ENCODE measurements at places on chromosomes 4 and X.
A peak's percentile ranks its signal among the peaks of the same experiment; 100 is the strongest.

DNA sequence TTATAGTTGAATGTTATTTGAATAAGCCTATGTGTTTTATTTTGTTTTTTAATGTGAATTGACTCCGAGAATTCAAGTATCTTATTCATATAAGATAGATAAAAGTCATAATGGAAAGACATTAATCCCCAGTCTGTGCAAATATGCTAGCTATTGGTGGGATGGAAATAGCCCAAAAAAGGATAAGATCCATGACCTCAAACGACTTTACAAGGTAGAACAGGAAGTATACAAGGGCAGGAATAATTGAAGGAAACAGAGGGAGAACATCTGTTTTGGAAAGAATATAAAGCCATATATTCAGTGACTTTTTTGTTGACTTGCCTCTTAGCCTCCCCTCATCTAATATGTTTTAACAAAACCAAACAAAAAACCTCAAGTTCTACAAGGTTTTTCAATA lies 9.0 kb downstream of the ABCE1 start:
- DNase-seq, result no peak

DNA sequence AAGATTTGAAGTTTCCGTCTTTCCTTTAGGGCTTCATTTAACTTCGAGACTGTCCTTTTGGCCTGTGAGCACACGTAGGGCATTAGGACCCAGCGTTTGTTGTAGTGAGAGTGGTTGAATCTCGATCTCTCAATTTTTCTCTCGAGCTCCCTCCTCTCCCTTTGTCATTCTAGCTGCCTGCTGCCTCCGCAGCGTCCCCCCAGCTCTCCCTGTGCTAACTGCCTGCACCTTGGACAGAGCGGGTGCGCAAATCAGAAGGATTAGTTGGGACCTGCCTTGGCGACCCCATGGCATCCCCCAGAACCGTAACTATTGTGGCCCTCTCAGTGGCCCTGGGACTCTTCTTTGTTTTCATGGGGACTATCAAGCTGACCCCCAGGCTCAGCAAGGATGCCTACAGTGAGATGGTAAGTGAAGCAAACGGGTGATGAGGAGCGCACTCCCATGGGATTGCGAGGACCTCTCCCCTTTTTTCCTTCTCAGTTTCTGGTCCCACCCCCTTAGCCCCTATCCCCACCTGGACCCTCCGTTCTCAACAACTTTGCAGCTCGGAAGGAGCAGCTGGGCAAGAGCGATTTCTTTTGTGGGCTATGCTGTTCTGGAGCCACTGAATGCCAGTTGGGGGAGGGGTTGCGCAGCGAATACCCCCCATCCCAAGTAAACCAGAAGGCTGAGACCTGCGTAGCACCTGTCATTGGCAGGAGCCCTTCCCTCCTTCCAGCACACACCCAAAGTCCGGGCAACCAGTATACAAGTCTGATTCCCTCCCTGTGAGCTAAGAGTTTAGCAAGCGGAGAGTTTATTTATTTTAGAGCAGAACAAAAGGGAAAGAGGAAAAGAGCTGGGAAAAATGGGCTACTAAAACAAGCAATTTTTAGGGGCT lies at the start of gene TMEM35A:
Gene TMEM35A, plus strand, starts transcription at position 164 of the 883 bp plus-strand sequence. Its CDS starts 124 bp downstream, at position 288.
- peak; percentile 60 for DNase-seq

DNA sequence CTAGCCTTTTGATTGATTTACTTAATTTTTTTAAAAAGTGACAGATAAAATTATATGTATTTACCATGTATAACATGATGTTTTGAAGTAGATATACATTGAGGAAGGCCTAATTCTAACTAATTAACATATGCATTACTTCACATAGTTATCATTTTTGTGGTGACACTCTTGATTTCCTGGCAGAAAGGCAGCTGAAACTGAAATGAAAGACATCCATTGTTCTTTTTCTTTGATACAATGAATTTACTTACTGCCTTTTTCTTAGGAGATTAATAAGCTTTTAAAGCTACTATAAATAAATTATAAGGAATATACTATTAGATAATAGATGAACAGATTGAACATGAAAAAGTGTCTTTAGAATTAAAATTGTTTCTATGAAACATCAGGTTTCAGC lies 26.7 kb downstream of the ANKRD50 start:
- DNase-seq, result no peak

GRCh38 chrX:2330487-2330886 lies 170.3 kb downstream of the DHRSX start:
- DNase-seq, result no peak

- DNase-seq, result no peak
These were observed 168.4 kb upstream of the TENM3 start for GRCh38 chr4:182074810-182075209.

DNA sequence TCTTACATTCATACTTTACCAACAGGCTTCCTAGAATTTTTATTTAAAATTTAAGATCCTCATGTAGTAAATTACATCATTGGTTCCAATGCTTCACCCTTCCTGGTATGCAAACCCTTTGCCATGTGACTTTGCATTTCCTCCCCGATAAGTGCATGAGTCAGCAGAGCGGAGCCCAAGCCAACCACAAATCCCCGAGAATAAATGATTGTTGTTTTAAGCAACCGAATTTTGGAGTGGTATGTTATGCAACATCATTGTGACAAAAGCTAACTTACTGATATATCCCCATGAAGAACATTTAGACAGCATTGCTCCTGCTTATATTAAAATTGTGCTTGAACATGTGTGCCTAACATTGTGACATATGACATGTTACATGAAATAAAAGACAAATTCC lies 199.4 kb upstream of the DDX53 start:
- no peak for DNase-seq

- no peak for DNase-seq
These were observed 14.8 kb downstream of the CXCL3 start for GRCh38 chr4:74023709-74024108.

GRCh38 chrX:65846974-65847373 lies 179.5 kb downstream of the MSN start:
- no peak for DNase-seq

DNA sequence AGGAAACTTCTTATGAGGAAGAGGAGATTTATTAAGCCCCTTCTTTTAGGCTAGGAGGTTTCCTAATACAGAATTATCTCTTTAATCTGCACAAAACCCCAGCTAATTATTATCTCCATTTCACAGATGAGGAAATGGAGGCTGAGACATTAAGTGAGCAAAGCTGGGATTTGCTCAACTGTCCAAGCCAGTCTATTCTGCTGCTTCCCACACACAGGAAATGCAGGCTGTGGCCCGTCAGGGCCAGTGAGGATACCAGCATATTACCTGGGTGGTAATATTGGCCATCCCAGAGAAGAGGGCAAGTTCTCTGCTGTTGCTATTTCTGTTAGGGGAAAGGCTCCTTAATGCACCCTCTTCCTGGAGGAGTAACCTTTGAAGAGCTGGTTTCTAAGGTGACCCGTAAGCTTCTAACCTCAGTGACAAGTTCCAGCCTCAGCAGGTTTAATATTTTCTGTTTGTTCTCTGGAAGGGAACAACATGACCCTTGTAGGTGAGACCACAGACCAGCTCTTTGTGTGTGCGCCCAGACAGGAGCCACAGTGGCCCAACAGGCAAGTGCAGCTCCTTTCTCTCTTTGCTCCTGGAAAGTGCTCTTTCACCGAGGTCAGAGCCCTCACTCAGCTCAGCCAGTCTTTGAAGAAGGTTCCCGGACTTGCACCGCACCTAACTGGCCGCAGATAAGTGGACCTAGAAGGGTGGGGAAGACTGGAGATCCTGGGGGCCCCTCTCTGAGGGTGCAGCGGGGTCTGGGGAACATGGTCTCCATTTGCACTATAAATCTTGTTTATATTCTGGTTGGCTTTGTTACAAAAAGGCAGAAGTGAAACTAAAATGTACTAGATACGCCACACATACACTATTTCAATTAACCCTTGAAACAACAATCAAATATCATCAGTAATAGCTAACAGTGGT lies 35.5 kb downstream of the TBC1D9 start:
- no peak for DNase-seq

DNA sequence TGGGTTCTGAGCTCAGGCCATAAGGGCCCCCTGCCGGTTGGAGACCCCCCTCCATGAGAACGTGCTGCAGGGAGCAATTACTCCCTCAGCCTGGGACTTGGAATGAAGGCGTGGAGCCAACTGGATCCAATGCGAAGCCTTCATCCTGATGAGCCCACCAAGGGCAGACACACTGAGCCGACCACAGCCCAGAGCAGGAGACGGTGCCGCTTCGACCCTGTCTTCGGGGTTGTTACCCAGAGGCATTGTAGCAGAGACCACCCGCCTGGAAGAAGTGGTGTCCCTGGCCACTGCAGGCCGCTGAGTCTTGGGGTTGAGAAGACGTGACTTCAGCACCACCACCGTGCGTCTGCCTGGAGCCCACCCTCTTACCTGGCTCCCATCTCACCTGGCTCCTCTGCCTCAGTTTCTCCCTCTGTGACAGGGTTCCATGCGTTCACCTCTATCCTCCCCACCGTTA lies 7.0 kb upstream of the NKX1-1 start:
- no peak for DNase-seq

- DNase-seq, result no peak
These were observed 902 bp upstream of the FGD1 start for GRCh38 chrX:54496936-54497335.

DNA sequence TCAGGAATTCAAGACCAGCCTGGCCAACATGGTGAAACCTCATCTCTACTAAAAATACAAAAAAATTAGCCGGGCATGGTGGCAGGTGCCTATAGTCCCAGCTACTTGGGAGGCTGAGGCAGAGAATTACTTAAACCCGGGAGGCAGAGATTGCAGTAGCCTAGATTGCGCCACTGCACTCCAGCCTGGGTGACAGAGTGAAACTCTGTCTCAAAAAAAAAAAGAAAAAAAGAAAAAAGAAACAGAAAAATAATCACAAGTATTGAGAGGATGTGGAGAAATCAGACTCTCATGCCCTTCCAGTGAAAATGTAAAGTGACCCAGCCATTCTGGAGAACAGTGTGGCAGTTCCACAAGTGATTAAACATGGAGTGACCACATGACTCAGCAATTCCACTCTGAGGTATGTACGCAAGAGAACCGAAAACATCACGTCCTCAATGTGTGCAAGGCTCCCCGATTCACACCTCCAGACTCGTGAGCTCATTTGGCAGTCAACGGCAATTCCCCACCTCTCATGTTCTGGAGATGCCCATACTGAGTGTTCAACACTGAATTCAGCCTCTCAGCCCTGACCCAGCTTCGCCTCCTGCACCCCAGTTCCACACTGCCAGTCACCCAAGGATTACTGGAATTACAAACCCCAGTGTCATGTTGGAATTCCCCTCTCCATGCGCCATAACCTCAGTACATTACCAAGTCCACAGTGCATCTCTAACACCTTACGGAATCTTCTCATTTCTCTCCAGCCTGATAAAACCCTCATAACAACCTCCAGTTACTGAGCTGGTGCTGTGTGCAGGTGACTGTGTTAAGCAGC lies 21.1 kb downstream of the ACOX3 start:
- DNase-seq, result no peak

DNA sequence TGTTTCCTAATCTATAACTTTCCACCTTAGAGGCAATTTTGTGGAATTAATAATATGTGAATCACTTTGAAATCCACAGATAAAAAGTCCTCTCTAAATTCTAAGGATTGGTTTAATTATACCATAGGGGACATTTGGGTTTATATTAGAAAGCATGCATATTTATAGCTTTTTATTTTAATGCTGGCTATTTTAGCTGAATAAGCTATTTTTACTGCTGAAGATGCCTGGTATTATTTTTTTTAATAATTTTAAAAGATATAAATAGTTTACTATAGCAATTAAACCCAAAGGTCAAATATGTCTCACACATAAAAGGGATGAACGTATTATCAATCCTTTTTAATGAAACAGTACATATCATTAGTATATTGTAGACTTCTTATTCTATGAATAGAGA lies 415.4 kb downstream of the MAGEB5 start:
- no peak for DNase-seq

- no peak for DNase-seq
These were observed 83.1 kb upstream of the SPIN4 start for GRCh38 chrX:63434206-63434605.

DNA sequence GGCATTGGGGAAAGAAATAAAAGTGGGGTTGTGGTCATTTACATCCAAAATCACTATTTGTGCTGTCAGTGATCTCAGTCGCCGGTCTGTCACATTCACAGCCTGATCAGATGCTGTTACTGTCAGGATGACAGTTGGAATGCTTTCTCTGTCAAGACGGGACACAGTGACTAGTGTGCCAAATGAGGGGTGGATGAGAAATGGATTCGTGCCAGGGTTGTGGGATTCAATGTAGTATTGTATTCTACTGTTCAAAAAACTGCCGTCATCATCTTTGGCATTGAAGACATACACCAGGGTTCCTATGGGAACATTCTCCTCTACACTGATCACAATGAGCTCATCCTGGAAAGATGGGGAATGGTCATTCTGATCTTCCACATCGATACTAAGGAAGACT lies 171.1 kb downstream of the DCHS2 start:
- no peak for DNase-seq

DNA sequence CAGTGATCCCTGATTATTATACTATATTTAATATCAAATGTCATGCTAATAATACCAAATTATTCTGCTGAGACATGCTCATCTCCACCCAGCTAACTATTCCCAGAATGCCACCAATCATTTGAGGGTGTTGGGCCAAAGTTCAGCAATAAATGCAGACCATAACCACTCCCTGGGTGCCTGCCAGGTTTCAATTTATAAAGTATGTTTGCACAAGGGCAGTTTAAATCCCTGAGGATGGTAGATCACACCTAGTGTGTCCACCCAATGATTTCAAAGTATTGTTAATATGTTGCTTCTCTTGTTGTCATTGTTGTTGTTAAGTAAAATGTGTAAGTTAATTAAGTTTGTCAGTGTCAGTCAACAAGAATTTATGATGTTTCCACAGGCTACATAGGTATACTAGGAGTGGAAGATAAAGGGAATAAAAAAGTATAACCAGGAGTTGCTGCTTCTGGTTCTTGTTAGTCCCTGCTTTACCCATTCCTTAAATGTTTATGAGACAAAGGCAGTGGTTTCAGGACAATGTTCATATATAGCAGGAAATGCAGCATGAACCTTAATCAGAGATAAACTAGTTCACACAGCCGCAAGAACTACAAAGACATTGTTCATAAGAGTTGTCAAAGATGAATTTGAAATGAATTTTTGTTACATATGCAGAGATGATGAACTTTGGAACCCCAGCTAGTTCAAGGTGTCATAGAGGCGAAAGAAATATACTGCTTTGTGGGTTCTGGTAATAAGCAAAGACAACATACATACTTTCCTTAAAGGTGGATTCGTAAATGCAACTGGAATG lies 25.5 kb downstream of the HPGD start:
- DNase-seq, result peak; percentile 21

DNA sequence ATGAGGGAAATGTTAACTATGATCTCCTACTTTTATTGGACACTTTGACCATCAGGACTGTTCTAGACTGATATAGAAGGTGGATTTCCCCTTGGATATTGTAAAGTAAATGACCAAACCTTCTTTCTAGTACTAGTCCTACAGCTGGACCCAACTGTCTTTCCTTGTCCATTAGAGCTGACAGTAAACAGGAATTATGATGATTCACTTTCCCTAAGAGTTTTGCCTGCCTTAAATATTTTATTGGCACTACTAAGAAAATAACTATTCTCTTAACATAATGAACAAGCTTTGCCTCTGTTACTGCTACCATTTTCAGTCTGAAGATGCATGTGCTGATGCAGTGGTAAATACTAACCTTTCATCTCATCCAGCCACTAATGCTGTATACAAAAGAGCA lies 915.4 kb downstream of the CENPC start:
- DNase-seq, result no peak

GRCh38 chrX:47129157-47129898 lies 15.2 kb downstream of the NDUFB11 start:
- peak; percentile 91 for DNase-seq

Data from NCI-H1417 (cell line).